ENCODE measurements at places on chromosomes 11 and 22.

DNA sequence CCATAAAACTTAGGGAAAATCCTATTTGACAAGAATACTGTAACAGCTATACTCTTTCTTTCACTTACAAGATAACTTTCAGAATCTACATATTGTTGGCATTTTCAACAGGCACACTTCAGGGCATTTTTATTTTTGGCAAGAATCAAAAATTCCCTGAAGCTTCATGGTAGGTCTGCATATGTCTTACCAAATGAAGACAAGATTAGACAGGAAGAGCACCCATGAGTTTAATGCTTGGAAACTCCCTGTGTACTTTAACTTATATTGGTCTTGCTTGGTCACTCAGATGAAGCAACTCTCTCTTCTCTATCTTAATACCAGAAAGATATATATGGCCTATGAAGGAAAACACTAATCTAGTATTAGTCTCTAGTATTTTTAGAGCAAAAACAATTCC, 137.7 kb downstream of the ATG16L2 start:
- no peak for DNase-seq

DNA sequence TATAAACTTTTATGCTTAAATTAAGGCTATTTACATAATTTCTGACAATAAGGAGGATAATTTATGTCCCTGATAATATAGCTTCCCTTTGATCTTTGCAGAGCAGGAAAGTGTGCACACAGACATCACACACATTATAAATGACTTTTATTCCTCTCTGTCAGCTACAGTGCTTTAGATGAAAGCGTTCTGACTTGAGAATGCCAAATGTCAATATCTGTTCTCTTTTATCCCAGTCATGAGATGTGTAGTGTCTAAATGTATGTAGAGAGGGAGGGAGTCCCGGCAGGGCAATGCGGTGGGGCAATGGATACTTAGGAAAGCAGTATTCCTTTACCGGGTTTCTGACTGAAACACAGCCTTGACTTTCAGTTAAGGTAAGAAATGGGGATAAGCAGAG, 225.4 kb upstream of the CHORDC1 start:
- no peak for DNase-seq

GRCh38 chr11:14413307-14414069, 54.5 kb upstream of the RRAS2 start:
- no peak for DNase-seq

GRCh38 chr22:43110444-43110926, at the start of gene BIK:
BIK (plus strand) TSS chr22:43110750; CDS start chr22:43124023, 13,273 bp downstream.
- DNase-seq: peak; percentile 18

GRCh38 chr11:130486391-130486836, 38.0 kb downstream of the ADAMTS15 start:
- no peak for DNase-seq

- DNase-seq: no peak
Observed at GRCh38 chr11:69498614-69499175, 17.2 kb downstream of the LINC01488 start.

GRCh38 chr22:27775758-27776649, 25.6 kb downstream of the MN1 start:
- no peak for DNase-seq

GRCh38 chr22:36280379-36280778, 27.4 kb downstream of the APOL1 start:
- no peak for DNase-seq

- no peak for DNase-seq
Observed at GRCh38 chr11:726278-727220, 20.5 kb downstream of the EPS8L2 start.

DNA sequence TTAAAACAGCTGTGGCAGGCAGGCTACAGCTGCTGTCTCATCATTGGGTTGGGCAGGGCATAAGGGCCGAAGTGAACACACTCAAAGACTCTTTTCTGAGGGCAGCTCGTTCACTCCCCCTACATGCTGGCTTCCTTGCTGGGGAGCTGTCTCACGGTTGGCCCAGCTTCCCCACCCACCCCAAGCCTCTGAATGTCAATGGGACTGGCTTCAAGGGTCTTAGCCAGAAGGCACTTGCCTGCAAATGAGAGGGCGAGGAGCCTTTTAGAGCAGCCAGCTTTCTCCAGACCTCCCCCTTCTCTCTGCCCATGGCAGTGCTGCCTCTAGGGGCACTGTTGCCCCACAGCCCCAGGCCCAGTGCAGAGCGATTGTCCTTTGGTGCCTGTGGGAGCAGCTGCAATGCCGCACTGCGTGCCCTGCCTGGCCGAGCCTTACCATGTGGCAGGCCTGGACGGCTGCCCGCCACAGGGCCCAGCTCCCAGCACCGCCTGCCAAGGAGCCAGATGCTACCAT, 94.7 kb upstream of the RASSF10 start:
- DNase-seq: no peak

- no peak for DNase-seq
Observed at GRCh38 chr11:17948296-17948695, 64.6 kb downstream of the SERGEF start.

DNA sequence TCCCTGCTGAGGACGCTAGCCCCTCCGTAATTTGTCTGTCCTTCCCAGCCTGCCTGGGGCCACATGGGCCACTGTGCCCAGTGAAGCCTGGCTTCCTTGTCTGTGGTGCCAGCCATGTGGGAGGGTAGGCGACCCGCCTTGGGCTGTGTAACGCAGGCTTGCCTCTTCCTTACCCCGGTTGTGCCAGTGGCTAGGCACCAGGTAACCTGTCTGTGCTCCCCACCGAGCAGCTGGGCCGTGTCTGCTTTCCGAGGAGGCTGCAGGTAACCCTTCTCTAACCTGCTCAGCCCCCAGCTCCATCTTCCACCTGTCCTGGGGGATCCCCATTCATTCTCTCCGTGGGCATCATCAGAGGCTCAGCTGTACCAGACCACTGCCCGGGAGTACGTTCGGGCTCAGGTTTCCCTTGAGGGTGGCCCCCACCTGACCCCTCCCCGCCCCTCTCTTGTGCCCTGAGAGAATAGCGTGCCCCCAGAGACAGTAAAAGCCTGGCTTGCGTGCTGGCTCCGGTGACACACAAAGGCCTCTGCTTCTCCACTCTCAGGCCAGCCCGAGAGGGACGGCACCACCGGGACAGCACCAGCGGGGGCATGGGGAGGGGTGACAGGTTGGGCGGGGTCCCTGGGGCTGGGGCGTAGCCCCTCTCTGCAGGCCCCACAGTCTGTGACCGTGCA, 79.1 kb downstream of the CDKN1C start:
- no peak for DNase-seq

DNA sequence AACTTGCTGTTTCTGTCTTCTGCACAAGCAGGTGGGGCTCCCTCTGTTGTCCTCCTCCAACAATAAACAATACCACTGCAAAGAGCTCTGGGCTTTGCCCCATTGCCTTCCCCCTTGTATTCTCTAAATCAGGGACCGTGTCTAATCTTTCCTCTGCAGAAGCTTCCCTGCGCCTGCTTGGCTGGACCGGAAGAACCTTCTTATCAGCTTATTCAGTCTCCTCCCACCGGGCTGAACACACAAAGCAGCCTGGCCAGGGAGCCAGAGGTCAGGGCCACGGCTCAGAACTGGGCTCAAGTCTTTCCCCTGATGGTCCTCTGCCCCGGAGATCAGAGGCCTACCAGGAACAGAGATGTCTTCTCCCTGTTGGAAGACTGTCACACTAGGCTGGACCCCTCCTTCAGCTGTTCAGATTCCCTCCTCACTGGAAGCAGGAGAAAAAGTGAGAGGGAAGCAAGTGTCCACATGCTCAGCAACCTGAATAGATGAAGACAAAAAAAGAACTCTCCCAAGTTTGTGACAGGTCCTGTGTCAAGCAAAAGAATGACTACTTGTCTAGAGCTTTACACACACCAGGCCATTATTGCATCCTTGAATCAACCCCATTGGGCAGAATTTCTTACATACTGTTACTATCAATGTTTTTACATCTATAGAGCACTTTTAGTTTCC, 63.7 kb downstream of the RAB30 start:
- no peak for DNase-seq

GRCh38 chr11:103659206-103659618, 377.2 kb upstream of the DDI1 start:
- no peak for DNase-seq

DNA sequence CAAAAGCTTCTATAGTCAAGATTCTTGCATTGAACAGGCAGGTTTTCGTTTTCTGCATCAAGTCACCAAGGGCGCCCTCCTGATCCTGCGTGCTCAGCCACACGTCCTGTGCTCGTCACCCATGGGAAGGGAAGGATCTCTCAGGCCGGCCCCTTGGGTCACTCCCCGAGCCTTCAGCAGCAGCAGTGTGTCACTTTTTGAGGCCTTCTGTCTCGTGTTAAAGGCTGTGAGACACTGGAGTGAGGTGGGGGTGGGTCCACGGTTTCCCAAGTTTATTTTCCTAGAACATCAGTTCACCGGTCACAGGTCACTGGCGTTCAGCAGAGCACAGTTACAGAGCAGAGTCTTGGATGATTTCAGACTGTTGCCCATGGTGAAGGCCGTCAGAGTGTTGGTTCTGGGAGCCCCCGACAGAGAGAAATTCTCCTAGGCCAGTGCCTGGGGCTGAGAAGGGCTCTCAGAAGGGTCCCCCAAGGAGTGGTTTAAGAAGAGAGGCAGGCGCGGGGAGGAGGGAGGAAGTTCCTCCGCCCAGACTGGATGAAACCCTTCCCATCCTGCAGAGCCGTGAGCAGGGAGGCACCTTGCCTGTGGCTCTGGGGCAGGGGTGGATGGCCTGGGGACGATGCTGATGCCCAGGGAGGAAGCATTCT, 13.5 kb upstream of the ADORA2A start:
- no peak for DNase-seq

- DNase-seq: no peak
Observed at GRCh38 chr11:99695106-99695505, 674.4 kb downstream of the CNTN5 start.

DNA sequence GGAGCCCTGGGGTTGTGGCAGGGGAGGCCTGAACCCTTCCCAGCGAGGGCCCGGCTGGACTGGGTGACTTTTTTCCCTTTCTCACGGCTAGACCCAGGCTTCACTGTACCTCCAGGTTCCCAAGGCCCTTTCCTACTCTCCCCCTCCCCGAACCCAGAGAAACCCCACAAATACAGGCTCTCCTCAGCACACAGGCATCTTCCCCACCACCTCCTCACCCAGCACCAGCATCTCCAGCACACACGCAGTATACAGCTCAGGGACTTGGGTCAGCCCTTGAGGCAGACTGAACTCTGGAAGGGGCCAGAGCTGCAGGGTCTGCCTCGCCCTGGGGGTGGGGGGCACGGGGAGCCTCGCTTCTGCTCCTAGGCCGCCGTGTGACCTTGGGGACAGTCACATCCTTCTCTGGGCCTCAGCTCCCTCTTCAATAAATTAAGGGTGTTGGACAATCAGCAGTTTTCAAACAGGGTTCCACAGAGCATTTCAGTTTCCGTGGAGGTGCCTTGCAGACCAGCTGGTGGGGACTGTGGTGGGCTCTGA, 4.5 kb downstream of the TMPRSS13 start:
- no peak for DNase-seq

- DNase-seq: no peak
Observed at GRCh38 chr11:132112846-132113245, 742.4 kb downstream of the NTM start.

DNA sequence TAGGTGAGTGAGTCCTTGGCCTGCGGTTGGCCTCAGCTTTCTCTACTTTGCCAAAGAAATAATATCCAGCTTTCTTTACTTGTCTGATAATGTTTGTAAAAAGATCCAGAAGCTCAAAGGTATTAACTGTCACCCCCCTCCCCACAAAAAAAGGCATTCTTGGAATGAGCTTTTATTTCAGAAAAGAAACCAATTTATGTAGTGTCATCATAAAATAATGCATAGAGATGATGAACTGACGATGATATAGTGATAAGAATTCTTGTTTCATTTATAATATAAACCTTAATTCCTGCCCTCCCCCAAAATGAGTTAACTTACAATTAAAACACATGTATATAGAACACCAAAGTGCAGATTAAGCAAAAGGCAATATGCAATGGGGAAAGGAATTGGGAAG, 191.4 kb downstream of the LARGE1 start:
- no peak for DNase-seq

DNA sequence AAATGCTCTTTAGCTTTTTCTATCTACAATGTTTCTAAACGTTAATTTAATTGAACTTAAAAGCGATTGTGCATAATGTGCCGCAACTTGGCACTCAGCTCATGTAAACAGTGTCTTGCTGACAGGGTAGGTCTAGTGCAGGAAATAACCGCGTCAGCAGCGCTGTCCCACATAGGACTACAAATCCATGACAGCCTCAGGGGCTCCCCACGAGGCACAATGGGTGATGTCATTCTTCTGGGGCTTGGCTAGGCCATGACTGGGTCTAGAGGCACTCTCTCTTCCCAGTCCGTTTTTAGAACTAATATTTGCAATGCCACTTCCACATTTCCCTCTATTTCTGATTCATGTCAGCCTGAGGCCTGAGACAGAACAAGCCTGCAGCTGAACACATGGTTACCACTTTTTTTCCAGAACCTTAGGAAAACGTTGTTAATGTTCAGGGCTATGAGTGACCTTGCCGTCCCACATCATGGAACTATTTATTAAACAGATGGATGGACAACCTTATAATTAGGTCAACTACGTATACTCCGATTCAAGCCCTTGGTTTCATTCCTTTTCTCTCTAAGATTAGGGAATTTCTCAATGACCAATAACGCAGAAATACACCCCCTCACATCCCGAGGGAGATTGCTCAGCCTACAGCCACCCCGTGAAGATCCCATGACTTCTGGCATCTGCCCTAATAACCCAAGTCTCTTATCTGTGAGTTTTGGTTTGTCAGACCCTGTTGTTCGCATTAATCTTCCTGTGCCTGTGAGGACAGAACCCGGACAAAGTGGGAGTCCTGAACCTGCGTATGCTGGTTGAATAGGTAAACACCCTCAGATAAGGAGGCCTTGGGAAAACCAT, 19.4 kb upstream of the SNX32 start:
- DNase-seq: no peak

GRCh38 chr11:65410936-65411680, 11.5 kb upstream of the NEAT1 start:
- DNase-seq: no peak

GRCh38 chr22:43630451-43630850, 181.7 kb downstream of the EFCAB6 start:
- no peak for DNase-seq

- no peak for DNase-seq
Observed at GRCh38 chr11:95267601-95268213, 36.7 kb upstream of the SESN3 start.

- no peak for DNase-seq
Observed at GRCh38 chr11:19267567-19267966, 26.8 kb upstream of the E2F8 start.

- DNase-seq: no peak
Observed at GRCh38 chr22:30232716-30233218, 13.8 kb downstream of the LIF start.

GRCh38 chr11:106242718-106243415, 165.4 kb downstream of the AASDHPPT start:
- DNase-seq: no peak

GRCh38 chr11:78336877-78337553, 80.6 kb downstream of the GAB2 start:
- no peak for DNase-seq

DNA sequence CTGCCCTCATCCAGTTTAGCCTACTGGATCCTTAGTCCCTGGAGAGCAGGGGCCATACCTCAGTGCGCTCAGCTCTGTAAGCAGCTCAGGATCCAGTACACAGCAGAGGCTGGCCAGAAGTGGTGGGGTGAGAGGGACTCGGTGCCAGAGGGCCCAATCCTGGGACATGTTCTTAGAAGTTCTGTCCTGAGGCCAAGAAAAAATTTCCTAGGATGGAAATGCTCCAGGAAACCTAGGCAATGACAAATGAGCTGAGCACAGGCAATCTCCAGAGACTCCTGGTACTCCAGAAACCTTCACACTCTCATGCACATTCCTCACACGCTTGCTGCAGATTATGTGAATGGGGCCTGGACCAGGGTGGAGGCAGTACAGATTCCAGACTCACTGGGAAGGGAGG, 89.6 kb downstream of the SERGEF start:
- DNase-seq: no peak
